ENCODE measurements at places on chromosomes 16 and 17. TPM values are rescaled to one million over a fixed set of nuclear protein-coding genes. Genes with fewer than 3 reads are reported as not detected.

The PRSS27 gene
- 1.2 TPM for total RNA-seq

The TMEM100 gene
- not detected for total RNA-seq

The CDRT15 gene
- not detected for total RNA-seq

The RPH3AL gene
- total RNA-seq, result 24.9 TPM

The TEX19 gene
- total RNA-seq, result 1.2 TPM

The KRT222 gene
- not detected for total RNA-seq

The TUBB3 gene
- 199 TPM for total RNA-seq
